ENCODE measurements at places on chromosomes 16 and 17.

DNA sequence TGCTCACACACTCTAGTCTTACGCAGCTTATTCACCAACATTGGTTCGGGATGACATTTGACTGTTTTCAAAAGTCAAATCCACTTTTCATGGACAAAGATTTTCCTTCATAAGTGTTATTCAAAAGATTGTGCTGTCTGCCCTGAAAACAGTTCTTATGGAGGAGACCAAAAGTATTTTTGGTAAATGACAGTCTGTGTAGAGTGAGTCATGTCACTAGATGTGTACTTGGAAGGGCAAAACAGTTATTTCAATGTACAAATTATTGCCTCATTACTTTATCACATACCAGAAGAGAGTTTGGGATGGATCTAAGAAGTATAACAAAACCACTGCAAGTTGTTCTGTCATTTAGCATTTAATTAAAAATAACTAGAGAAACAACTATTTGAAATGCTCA is 265.6 kb downstream of the CDH13 start:
- no peak for DNase-seq

DNA sequence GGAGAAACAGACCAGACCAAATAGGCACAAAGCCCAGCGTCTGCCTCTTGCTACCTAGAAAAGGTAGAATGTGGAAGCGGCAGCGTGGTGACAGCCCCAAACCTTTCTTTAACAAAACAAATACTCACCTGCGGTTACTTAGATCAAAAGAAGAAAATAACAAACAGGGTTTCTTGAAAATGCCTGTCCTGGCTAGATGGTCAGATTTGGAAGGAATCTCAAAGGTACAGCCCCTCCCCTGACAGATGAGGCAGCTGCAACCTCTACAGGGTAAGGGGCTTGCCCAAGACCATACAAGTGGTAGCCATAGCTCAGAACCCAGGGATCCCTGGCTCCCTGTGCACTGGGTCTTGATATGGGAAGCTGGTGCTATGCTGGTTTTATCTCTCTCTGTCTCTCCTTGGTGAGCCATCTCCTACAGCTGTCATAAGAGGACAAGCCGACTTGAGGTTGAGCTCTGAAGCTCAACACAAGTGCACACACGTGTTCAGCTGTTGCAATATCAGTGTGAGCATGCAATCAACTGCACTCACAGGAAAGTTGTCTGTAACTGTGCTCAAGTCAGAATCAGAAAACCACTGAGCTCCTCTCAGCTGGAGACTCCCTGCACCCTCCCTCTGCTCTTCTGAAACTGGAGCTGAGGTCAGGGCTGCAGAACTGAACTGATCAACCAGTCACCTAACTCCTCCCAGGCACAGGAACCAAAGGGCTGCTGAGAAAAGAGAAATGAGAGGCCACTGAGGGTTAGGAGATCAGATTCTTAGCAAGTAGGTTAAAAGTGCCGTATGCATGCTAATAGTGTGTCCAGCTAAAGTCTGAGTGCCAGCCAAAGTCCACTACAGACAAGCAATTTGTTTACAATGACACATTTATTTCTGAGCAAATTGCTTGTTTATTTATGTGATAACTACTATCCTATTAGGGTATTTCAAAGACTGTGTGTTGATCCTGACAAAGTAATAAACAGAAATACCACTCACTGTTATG is 6.1 kb upstream of the RNF157 start:
- peak; percentile 60 for DNase-seq

GRCh38 chr16:74699666-74700065 is 996 bp downstream of the MLKL start:
- no peak for DNase-seq

DNA sequence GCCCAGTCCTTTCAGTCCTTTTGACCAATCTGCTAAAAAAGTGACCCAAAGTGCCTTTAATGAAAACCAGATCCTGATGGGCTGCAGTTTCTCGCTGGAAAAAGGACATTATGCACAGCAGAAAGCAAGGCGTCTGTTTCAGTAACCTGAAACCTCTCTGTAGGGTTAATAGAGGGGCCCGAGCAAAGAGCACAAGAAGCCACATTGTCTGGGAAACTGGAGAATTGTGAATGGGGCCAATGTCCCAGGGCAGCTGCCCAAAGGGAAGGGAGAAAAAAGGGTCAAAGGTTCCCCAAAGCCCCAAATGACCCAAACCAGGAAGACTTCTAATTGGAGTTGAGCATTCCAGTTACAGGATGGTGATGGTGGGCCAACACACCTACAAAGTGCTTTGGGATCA is 3.0 kb downstream of the OTOA start:
- no peak for DNase-seq

GRCh38 chr17:82152114-82152513 is 54.1 kb upstream of the FASN start:
- DNase-seq: no peak

DNA sequence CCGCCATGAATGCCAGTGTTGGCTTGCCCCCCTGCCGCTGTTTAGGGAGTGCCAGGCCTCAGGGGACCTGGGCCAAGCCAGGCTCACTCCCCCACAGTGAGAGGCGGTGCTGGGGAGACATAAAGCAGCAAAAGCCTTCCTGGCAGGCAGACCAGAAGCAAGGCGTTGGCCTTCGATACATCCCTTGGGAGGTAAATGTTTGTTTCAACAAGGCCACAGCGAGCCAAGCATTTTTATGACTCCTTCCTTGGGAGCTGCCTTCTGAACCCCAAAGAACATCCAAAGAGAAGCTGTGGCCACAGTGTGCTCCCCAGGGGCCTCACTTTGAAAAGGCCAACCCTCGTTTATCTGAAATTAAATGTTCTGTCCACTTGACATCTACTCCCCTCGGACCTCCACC is 119.7 kb upstream of the CIBAR2 start:
- no peak for DNase-seq

All from activated naive CD8-positive, alpha-beta T cell treated with anti-CD3 and anti-CD28 coated beads, Interleukin-2, amount 10 ng/mL, durations not matched to agents 7 days and 5 days (primary cell).